ENCODE measurements at places on chromosomes 3 and 15. TPM values are rescaled to one million over a fixed set of nuclear protein-coding genes. Genes with fewer than 3 reads are reported as not detected.

Gene CKMT1A
- total RNA-seq: not detected

Gene FAM3D
- total RNA-seq: not detected

Gene RETNLB
- total RNA-seq: not detected

Gene PLXNB1
- total RNA-seq: 23.6 TPM

Gene LRRC34
- total RNA-seq: 6.1 TPM

Gene KLHL6
- total RNA-seq: under 0.01 TPM

Gene COPB2
- total RNA-seq: 218 TPM

Gene ST3GAL6
- total RNA-seq: 1.3 TPM

Gene PAK2
- 38.0 TPM for total RNA-seq

Gene CACNA2D3
- total RNA-seq: 17.7 TPM

Gene NR2F2
- 1.7 TPM for total RNA-seq

Gene SYNPR
- not detected for total RNA-seq

Gene C3orf20
- 0.13 TPM for total RNA-seq

Gene RMDN3
- total RNA-seq: 17.4 TPM

Gene ISLR
- total RNA-seq: 250 TPM

Gene CELF6
- total RNA-seq: 0.39 TPM

Gene STRIT1
- not detected for total RNA-seq

Gene SLC22A14
- 0.32 TPM for total RNA-seq

Gene ZSCAN29
- total RNA-seq: 21.0 TPM

Gene CCNB2
- total RNA-seq: 35.7 TPM

Gene USP50
- 0.54 TPM for total RNA-seq

Gene TGM5
- total RNA-seq: 0.22 TPM

Gene RAD18
- total RNA-seq: 17.9 TPM

Gene RLBP1
- not detected for total RNA-seq

Gene DCBLD2
- 62.9 TPM for total RNA-seq

Gene DPPA4
- total RNA-seq: not detected

Gene CIB2
- total RNA-seq: 4.1 TPM

Gene C3orf80
- total RNA-seq: 0.13 TPM

Gene ZNF502
- total RNA-seq: 8.2 TPM

Gene SCN5A
- under 0.01 TPM for total RNA-seq

Gene ATOSA
- 54.5 TPM for total RNA-seq

Gene CAMK1
- 21.3 TPM for total RNA-seq

Gene SAXO2
- 1.9 TPM for total RNA-seq

Gene CD200
- not detected for total RNA-seq

Gene CLDN16
- not detected for total RNA-seq

Gene CCR2
- total RNA-seq: not detected

Gene SKOR1
- 0.11 TPM for total RNA-seq

Gene SLC38A3
- 0.11 TPM for total RNA-seq

Gene TRAIP
- total RNA-seq: 2.1 TPM

Gene NAALADL2
- 33.3 TPM for total RNA-seq

Gene FSD2
- not detected for total RNA-seq

Gene MNS1
- 2.7 TPM for total RNA-seq

Gene TRPM1
- total RNA-seq: not detected

Gene IL5RA
- not detected for total RNA-seq

Gene UNC13C
- total RNA-seq: not detected

Gene ACP3
- not detected for total RNA-seq

Gene MYZAP
- 0.65 TPM for total RNA-seq

Gene PYGO1
- total RNA-seq: 20.5 TPM

Gene PLSCR4
- 38.6 TPM for total RNA-seq

Gene CBLB
- 79.2 TPM for total RNA-seq

Gene ATP13A3
- total RNA-seq: 228 TPM

Gene SSUH2
- total RNA-seq: not detected

Gene CSPG4
- 158 TPM for total RNA-seq

Gene VILL
- total RNA-seq: 6.5 TPM

Gene WNT5A
- total RNA-seq: 141 TPM
